ENCODE measurements at places on chromosomes 5 and 9.

- DNase-seq: no peak
Measured at GRCh38 chr9:84761137-84761808, 91.7 kb downstream of the NTRK2 start.

- no peak for DNase-seq
Measured at GRCh38 chr9:36950389-36950788, 83.7 kb downstream of the PAX5 start.

DNA sequence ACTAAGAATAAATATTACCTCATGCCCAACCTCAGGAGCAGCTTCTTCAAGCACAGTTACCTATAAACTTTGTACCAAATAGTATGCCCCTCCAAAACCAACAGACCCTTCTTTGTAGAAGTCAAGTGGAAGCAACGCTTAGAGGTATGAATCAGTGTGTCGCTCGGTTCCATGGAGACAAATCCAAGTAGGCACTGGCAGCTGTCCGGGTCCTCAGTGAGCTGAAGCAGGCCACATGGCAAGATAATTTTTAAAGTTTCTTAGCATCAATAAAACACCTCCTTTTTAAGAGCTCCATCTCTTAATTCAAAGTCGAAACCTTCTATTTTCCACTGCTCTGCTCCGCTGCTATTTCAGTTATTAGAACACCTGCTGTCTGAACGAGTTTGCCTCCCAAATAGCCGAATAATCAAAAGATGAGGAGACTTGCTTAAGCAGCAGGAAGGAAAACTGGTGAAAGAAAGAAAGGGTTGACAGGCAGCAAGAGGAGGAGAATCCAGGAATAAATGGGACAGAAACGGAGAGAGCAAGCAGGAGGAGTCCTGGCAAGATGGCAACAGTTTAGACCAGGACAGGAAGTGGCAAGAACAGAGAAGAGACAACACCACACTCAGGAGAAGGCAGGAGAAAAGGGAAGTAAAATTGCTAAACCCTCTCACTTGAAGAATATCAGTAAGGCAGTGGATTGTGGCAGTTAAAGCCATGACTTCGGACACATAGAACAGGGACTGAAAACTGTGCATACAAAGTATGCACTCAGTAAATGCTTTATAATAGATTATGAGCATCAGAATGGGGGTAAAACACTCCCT is 65.0 kb downstream of the PPP2R2B start:
- DNase-seq: no peak

- no peak for DNase-seq
Measured at GRCh38 chr5:4479426-4479825, 660.7 kb upstream of the ADAMTS16 start.

DNA sequence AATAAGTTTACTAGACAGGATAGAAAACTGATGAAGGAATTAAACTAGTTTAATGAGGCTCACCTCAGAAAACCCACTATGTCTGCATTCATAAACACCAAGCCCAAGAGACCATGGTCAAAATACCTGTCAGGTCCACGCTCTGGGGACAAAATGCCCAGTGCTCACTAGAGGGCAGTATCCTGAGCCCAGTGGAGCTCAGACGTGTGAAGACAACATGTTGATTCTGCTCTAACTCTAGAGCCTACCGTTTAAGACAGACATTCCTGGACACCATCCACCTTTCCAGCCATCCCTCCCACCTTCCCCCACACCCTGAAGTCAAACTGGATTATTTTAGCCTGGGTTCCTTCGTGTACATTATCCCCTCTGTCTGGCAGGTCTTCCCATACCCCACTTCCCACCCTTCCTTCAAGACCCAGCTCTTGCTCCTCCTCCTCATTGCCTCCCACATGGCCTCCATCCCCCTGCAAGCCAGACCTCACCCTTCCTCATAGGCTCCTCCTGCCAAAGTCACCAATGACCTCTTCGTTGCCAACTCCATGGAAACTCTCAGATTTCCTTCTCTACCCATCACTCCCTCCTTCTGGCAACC is 142.3 kb upstream of the FSTL4 start:
- no peak for DNase-seq

GRCh38 chr9:134800791-134801339 is 79.7 kb upstream of the FCN2 start:
- DNase-seq: no peak

DNA sequence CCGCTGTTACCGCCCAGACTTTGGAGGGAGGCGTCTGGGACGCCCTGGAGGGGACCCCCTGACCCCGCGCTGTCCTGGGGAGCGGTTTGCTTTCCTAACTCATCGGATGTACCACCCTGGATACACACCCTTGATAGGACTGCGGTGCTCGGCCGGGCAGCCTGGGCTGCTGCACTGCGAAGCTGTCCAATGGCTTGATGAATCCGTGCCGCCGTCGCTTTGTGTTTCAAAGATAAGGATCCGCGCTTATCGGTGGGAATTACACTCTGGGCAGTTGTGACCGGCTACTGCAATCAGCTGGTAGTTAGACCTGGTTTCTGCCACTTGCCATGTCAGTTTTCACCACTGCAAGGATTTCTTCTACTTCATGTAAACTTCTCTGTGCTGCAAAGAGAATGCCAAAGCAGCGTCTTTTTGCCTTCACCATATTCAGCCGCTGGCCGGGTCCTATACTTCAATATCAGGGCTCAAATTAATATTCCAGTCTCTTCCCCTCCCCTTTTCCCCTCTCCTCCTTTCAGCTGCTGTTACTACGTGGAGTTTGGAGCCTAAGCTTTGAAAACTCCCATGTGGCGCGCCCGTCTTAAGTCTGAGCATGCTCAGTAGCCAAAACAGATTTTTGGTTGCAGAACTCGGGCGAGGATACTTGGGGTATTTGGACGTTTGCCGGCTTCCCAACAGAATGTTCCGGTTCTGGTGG is 727 bp downstream of the SMAD5 start:
- no peak for DNase-seq

DNA sequence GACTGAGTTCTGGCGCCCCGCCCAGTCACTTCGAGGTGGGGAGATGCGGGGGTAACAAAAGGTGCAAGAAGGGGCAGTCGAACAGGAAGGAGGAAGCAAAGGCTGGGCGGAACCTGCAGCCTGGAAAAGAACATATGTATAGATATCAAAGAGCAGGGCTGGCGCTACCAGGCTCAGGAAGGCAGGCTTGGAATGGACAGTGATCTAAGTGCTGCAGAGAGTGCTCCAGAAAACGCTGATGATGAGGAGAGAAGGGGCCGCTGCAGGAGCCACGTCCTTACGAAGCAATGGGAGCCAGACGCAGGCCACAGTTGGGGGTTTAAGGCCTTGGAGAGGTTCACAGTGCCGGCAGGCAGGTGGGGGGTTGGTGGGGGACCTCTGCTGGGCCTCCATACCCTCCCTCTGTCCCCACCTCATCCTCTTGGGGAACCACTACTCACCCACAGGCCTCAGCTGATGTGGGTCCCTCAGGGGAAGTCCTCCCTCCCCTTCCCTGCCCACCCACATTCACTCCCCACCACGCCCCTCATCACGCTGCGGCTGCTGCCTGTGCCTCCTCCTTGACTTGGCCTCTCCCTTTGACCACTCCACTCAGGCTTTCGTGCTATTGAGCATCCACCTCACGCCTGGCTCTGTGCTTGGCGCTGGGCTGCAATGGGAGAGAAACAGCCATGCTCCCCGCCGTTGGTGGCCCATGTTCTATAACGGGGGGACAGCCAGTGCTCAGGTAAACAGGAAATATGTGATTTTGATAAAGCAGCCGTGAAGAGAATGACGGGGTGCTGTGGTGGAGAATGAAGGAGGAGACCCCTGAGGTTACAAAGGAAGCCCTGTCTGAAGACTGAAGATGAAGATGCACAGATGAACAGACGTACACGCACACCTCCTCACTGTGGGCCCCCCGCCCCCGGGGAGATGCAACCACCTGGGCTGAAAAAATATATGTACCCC is 40.5 kb upstream of the RPL26L1 start:
- DNase-seq: peak; percentile 6

DNA sequence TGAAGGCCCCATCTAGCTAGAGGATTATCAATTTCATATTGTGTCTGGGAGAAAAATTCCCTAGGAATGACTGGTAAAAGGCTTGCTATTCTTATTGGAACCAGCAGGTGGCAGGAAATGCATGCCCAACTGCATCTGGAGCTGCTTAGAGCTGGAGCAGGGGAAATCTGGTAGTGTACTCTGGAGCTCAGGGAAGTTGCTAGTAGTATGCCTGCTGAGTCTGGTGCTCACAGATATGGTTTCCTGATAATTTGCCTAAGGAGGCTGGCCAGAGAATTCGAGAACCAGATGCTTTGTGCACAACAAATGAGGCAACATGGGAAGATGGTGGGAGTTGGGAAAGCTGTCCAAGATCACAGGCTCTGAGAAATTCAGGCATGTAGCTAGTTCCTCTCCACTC is 53.7 kb downstream of the G3BP1 start:
- no peak for DNase-seq

DNA sequence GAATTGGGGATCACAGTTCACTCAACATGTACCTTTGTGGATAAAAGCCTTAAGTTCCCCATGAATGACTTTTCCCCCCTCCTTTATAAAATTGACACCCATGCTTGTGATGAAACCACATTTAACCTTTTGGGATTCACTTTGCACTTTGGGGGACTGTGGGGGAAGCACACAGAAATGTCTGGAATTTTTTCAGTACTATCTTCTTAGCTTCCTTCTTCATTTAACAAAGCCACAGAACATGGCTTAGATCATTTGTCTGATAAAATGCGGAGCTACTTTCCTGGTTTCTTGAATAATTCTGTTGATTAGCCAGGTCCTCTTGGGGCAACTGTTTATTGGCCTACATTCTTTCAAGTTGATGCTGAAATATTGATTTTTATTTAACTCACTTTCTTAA is 29.9 kb downstream of the TNFSF15 start:
- no peak for DNase-seq

DNA sequence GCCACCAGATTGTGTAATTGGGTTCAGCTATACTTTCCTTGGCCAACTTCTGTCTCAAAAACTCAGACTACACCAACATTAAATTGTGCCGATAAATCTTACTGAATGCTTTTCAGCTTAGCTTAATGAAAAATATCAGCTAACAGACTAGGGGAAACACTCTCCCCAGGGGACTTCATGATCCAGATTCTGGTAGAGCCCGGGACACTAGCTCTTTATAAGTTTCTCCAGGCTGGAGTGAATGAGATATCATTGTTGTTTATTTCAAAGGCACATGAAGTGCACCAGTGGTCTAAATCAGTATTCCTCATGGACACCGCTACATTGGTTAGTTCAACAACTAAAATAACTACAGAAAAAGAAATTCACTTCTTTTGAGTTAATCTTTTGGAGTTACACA is 10.5 kb upstream of the LHFPL2 start:
- DNase-seq: no peak

DNA sequence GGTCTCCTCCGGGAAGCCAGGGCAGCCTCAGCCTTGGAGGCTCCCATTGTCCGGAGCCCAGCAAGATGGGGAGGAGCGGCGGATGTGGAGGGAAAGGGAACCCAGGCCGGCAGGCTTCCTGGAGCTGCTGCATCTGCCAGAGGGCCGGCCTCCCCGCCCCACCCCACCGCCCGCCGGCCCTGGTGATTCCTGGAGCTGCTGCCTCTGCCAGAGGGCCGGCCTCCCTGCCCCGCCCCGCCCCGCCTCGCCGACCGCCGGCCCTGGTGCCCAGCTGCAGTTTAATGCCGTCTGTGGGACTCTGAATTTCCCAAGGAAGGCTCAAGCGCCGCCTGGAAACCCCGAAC is 31.6 kb downstream of the EXD3 start:
- no peak for DNase-seq

DNA sequence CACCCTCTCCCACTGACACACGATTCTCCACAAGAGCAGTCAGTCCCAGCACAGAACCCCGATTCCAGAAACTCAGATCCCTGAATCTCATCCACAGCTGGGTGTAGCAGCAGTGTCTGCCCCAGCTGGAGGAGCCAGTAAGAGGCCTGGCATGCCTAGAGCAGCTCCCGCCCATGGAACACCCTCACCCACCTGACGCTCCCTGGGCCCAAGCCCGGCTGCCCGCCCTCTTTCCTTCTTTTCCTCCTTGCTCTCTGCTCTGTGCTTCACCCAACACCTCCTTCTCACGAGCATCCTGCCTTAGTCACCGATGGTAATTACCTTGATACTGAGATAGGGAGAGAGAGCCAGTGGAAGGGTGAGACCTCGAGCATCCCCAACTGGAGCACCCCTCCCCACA is 8.7 kb downstream of the PCDH1 start:
- no peak for DNase-seq

GRCh38 chr5:32843531-32843895 is 132.4 kb downstream of the NPR3 start:
- DNase-seq: no peak

Measured in stimulated activated CD8-positive, alpha-beta memory T cell treated with anti-CD3 and anti-CD28 coated beads, Interleukin-4, amount 100 ng/mL, for 4 hours (primary cell).